Gastrocnemius medialis (tissue), 4 donors: ENCODE measurements at places on chromosomes 2 and 18. TPM values are rescaled to one million over a fixed set of nuclear protein-coding genes. Genes with fewer than 3 reads are reported as not detected.

NOL4 gene
- total RNA-seq, result not detected

FAM161A gene
- total RNA-seq, result 1.9 TPM

LONRF2 gene
- 7.5 TPM for total RNA-seq

ANTXR1 gene
- 10.6 TPM for total RNA-seq

TNFAIP6 gene
- not detected for total RNA-seq

GNLY gene
- 9.2 TPM for total RNA-seq

TCF7L1 gene
- total RNA-seq, result 3.9 TPM

MREG gene
- total RNA-seq, result 0.40 TPM

LINC00305 gene
- total RNA-seq, result not detected

ALK gene
- total RNA-seq, result not detected

AFF3 gene
- 0.55 TPM for total RNA-seq

TCF23 gene
- total RNA-seq, result not detected

MYO7B gene
- total RNA-seq, result 0.83 TPM

DNA sequence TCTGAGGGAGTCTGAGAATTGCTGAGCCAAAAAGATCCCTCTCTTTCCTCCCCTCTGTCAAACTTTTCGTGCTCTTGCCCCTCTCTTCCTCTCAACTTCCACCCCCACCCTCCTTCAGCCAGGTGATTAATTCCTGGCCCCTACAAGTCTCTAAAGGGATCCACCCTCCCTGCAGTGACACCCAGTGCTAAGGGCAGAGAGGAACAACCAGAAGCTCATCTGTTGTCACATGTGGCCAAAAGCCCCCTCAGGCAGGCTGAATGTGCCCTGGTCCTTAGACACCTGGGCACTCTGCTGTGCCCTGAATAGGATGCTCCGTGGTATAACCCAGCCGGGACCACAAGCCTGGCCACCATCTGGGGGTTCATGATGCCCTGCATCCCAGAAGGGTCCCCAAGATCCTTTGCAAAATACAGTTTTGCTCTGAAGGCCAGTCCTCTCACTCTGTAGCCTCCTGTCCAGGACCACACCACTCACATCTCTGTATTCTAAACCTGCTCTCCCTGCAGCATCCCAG lies 234.4 kb downstream of the BCL11A start:
- DNase-seq, result no peak

DNA sequence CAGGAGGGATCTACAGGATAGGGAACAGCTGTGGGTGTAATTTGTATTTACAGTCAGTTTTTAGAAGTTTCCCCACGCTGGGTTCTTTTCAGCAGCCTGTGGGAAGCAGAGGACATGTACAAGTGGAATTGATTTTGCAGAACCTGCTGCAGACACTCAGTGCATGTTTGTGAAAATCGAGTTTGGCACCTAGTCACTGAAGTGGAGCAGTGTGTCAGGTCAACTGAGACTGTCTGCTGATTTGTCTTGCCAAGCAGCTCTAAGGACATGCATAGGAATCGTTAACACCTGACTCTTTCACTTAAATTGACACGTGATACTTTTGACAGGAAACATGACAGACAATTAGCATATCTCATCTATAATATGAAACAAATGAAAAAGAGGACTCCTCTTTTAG lies 416.6 kb downstream of the TMX3 start:
- DNase-seq, result no peak

DNA sequence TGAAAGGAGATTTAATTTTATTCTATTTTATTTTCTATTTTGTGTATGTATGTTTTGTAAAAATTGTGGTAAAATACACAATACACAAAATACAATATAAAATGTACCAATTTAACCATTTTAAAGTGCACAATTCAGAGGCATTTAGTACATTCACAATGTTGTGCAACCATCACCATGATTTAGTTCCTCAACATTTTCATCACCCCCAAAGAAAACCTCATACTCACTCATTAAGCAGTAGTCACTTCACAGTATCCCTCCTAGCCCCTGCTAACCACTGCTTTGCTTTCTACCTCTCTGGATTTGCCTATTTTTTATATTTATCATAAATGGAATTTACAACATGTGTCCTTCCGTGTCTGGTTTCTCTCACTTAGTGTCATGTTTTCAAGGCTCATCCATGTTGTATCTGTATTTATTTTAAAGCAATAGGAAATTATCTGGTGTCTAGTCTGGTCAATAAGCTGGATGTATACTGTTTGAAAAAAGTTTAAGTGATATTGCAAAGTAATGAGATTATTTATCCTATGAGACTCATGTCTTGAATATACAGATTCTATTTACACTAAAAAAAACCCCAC lies 77.9 kb upstream of the GLS start:
- no peak for DNase-seq

DNA sequence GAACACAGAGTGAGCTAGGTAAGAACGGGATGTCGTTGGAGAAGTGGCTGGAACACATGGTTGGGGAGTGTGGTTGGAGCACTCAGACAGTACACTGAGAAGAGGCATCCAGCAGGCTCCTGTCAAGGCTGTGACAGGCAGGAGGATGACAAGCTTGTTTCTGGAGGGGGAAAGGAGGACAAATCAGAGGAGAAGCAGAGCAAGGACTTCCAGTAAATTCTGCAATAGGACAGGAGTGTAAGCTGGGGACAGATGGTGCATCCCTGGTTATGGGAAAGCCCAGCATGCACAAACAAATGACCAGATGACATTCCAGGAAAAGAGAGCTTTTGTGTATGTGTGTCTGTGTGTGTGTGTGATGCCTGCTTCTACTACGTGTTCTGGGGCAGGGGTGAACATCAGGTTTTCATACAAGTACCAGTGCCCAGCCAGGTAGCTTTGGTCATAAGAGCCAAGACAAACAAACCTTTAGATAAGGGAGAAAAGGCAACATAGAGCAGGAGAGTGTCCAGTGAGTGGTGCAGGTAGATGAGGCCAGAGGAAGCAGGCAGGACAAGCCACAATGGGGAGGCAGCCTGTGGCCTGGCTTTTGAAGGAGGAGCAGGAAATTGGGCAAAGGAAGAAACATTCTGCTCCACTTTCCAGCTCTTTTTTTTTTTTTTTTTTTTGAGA lies 32.1 kb upstream of the MAPK4 start:
- no peak for DNase-seq

DNA sequence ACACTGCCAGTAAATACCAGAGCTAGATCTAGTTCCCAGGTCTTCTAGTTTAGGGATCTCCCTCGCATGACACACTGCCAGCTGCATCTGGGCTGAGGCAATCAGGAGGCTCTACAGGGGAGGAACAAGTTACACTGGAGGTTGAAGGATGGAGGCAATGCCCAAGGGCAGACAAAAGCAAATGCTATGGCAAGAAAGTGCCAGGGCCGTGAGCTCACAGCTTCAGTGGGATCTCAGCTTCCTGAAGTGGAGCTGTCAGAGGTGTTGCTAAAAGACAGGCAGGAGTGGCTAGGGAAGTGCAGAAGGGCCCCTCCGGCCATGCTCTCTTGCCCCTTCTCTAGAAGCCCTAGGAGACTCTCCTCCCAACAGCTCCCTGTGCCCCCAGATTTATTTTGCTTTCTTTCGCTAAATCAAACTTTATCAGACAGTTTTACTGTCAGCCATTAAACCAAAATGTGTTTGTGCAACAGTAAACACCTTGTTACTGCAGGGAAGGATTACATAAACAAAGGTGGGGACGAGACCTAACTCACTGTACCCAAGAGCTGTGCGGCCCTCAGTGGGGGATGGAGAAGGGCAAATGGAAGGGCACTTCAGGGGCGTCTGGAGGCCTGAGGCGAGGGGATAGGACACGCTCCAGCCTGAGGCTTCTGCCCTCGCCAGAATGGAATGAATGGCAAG lies 39.4 kb upstream of the PKDCC start:
- no peak for DNase-seq

DNA sequence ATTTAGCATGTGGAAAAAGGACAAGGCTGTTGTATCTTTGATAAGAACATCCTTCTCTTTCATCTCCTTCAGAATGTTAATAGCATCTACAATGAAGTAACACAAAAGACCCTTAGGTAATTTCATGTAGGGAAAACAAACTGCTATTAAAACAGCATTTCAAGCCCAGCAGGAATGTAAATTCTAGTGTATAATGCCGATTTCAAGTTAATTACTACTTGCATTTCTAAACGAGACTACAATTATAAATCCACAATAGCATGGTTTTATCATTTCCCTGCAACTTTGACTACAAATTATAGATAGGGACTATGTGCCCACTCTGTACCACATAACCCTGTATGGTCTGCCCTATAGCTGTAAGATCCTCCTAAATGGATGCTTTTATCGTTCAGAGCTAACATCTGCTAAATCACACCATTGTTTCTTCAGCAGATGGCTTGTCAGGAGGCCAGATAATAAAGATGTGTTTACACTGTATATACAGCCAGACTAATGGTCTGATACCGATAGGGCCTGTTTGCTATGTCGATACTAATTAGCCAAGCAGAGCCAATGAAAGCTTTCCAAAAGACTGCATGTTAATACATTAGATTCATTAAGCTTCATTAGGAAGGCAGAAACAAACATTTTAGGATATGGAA lies 51.9 kb downstream of the LRPPRC start:
- no peak for DNase-seq

DNA sequence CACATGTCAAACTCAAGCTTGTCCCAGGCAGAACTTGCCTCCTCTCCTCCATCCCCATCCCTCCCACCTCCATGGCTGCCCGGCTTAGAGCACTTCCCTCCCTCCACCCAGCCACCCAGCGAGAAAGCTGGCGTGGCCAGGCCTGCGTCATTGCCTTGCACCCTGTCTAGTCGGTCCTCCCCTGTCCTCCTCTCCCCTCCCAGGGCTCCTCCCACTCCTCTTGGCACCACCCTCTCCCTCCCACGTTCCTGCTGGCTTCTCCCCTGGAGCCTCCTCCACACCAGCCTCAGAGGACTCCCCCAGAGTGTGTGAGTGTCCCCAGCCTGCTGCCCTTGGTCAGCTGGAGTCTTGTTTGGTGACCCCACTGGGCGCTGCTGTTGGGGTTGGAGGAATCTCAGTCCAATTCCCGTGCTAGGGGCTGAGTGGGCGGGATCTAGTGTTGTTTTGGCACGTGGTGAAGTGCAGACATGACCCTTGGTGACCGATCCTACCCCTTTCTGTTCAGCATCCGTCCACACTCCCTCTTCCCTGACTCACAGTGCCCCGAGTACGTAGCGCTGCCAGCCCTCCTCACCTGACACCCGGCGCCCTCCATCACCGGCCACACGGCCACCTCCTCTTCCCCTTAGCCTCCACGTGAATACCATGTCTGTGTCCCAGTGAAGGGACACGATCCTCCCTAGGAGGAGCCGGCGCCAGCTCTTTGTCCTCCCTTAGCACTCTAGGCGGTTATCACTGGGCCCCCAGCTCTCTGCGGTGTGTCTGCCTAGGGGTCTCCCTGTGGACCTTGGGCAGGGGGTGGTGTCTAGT lies 41.4 kb downstream of the ATP6V1C2 start:
- no peak for DNase-seq

GRCh38 chr2:216345846-216346245 lies 26.4 kb downstream of the MARCHF4 start:
- DNase-seq, result no peak

- no peak for DNase-seq
Measured at GRCh38 chr18:79422783-79423165, 27.0 kb downstream of the NFATC1 start.

DNA sequence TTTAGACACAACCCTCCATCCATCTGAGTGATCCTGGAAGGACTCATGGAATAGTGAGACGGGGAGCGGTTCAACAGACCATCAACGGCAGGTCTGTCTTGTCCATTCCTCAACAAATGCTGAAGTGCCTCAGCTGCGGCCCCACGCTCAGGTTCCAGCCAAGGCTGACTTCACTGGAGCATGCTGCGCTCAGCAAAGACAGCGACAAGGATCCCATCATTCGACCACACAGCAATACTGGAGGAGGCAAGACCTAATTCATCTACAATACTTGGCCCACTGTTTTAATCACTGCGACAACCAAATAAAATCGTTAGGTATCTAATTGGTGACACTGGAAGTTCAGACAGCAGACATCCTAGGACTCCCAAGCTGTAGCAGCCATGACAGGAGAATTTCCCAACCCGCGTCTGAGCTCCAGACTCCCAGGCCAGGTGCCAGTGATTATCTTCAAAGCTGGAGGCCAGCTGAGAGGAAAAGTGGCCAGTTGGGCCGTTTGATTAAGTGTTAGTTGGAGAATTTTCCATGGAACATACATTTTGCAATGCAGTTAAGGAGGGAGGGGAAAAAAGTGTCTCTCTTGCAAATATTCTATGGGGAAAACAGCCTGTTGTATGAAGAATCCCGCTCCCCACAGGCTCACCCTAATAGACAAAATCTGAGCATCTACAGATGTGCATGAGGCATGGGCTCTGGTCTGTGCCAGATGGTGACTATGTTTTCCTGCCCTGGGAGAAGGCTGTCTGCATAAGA lies 92.5 kb upstream of the SLC35G4 start:
- no peak for DNase-seq

GRCh38 chr2:100394111-100394641 lies 23.3 kb downstream of the CHST10 start:
- no peak for DNase-seq

GRCh38 chr2:230258483-230258882 lies 32.9 kb downstream of the SP140 start:
- no peak for DNase-seq

DNA sequence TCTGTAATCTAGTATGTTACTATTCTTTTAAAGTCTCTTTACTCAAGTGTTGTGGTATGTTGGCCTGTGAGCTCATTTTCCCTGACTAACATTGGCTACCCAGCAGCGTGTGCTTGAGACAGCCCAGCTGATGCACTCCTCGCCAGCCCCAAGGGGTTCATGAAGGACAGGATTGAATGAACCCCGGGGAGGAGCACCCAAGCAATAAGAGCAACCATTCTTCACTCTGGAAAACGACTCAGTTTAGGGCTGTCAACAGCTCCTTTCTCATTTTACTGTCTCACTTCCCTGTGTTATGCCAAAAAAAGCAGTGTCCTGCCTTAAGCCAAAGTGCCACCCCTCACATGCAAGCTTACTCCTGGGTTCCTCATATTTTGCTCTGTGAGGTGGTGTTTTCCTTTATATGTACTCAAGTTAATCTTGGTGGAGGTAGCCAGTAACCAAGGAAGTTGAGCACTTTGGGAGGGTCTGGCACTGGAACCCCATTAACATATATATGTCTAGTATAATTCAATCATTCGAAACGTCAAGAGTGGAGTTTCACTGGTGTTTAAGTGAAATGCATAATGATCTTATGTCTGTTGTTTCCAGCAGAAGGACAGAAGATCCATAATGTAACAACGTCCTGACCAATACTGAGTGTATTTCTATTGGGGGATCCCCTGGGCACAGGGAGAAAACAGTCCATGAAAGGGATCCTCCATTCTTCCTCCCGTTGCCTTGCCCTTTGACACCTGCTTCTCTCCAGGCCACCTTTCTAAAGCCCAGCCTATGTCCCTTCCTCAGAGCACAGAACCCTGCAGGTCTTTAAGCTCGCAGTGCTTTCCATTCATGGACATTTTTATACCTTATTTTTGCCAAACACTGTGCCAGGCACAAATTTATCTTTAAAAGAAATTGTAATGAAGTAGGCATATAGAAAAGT lies 43.2 kb downstream of the ATIC start:
- no peak for DNase-seq
